ENCODE measurements at places on chromosomes 1 and 21. TPM values are rescaled to one million over a fixed set of nuclear protein-coding genes. Genes with fewer than 3 reads are reported as not detected.
A peak's percentile ranks its signal among the peaks of the same experiment; 100 is the strongest.

MX2 gene
- total RNA-seq, result 17.7 TPM

MFN2 gene
- 625 TPM for total RNA-seq

OR2W3 gene
- not detected for total RNA-seq

TAL1 gene
- total RNA-seq, result 2.3 TPM

CFHR5 gene
- not detected for total RNA-seq

GPR25 gene
- not detected for total RNA-seq

PPIAL4G gene
- total RNA-seq, result not detected

CD58 gene
- total RNA-seq, result 37.5 TPM

FCRL2 gene
- not detected for total RNA-seq

PGLYRP4 gene
- not detected for total RNA-seq

FAM151A gene
- 0.44 TPM for total RNA-seq

GRCh38 chr1:193806079-193807048 lies 620.0 kb upstream of the B3GALT2 start:
- no peaks in the 10 kb centered on the region for H3K27me3 ChIP-seq
- no peaks in the 10 kb centered on the region for H3K4me1 ChIP-seq
- H3K36me3 ChIP-seq, result no peaks in the 10 kb centered on the region
- no peak for DNase-seq

- H3K4me1 ChIP-seq, result no peaks in the 10 kb centered on the region
- H3K4me3 ChIP-seq, result no peak overlapping the region
- no peaks in the 10 kb centered on the region for H3K36me3 ChIP-seq
- no peaks in the 10 kb centered on the region for H3K27me3 ChIP-seq
- no peak overlapping the region for H3K27ac ChIP-seq
Observed at GRCh38 chr1:104932030-104932915, 1182.6 kb downstream of the AMY1C start.

DNA sequence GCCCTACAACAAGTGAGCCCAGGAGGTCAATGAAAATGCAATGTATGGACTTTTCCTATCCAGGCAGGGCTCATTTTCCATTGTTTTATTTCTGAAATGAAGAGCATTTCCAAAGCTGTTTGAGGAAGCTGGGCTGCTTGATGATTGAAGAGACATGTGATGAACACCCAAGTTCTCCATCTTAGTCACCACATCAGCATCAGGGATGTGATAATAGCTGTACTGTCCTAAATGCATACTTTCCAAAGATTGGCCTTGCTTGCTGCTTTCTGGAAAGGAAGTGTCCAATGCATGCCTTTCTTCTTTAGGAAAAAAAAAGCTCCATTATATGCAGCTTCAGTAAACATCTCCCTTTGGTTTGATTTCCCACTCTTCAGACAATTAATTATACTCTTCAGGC lies 425.9 kb upstream of the RUNX1 start:
- no peak overlapping the region for H3K4me3 ChIP-seq
- no peak for DNase-seq
- no peaks in the 10 kb centered on the region for H3K36me3 ChIP-seq
- no peaks in the 10 kb centered on the region for H3K4me1 ChIP-seq
- no peaks in the 10 kb centered on the region for H3K27me3 ChIP-seq
- H3K27ac ChIP-seq, result no peak overlapping the region

- H3K4me1 ChIP-seq, result no peaks in the 10 kb centered on the region
- H3K27ac ChIP-seq, result no peak overlapping the region
- H3K4me3 ChIP-seq, result no peak overlapping the region
- no peaks in the 10 kb centered on the region for H3K36me3 ChIP-seq
- H3K27me3 ChIP-seq, result no peaks in the 10 kb centered on the region
Observed at GRCh38 chr1:232751393-232752140, 53.6 kb upstream of the MAP10 start.

- H3K27ac ChIP-seq, result no peak overlapping the region
- H3K4me3 ChIP-seq, result no peak overlapping the region
- no peak for DNase-seq
- no peaks in the 10 kb centered on the region for H3K27me3 ChIP-seq
Observed at GRCh38 chr1:21779613-21780521, 3.1 kb downstream of the USP48 start.

GRCh38 chr1:160540859-160541233 lies 17.8 kb upstream of the SLAMF6 start:
- H3K4me1 ChIP-seq, result no peaks in the 10 kb centered on the region
- H3K27ac ChIP-seq, result no peak overlapping the region
- no peak for DNase-seq
- no peaks in the 10 kb centered on the region for H3K27me3 ChIP-seq

DNA sequence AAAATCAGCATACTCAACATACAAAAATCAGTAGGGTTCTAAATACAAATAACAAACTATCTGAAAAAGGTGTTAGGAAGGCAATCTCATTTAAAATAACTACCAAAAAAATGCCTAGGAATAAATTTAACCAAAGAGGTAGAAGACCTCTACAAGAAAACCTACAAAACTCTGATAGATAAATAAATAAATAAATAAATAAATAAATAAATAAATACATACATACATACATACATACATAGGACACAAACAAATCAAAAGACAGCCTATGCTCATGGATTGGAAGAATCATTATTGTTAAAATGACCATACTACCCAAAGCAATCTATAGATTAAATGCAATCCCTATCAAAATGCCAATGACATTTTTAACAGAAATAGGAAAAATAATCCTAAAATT lies 194.7 kb downstream of the BARHL2 start:
- no peaks in the 10 kb centered on the region for H3K36me3 ChIP-seq
- H3K4me3 ChIP-seq, result no peak overlapping the region
- no peak for DNase-seq
- H3K27me3 ChIP-seq, result no peaks in the 10 kb centered on the region

DNA sequence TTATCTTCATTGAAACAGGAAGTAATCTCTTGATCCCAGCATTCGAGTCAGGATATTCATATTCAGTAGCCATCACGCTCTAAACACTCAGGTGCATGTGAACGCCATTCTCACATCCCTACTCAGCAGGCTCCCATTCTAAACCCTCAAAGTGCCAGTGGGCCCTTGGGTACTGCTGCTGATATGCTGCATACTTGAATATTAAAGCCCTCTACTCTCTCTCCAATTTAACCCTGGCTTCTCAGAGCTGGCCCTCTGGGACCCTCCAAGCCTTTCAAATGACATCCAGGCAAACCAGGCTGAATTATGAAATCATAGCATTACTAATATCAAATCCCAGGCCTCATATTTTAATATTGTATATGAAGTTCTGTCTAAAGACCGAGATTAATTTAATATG lies 468.2 kb downstream of the NUF2 start:
- no peak overlapping the region for H3K27ac ChIP-seq
- H3K4me3 ChIP-seq, result no peak overlapping the region
- H3K36me3 ChIP-seq, result no peaks in the 10 kb centered on the region
- H3K4me1 ChIP-seq, result no peaks in the 10 kb centered on the region

DNA sequence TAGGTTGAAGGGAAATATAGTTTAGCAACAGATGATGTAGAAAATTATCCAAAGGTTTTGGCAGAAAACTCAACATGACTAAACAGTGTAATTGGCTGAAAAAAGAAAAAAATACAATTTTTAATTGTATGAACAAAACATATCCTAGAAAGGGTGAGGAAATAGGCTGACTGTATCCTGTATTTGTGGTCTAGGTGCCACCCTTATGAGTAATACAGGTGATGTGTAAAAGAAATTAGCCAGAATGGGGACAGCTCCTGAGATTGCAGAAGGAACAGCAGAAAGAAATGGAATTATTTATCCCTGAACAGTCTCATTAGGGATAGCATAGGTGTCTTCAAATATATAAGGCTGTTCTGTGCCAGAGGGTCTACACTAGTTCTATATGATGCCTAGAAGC lies 24.6 kb downstream of the DNASE2B start:
- no peak overlapping the region for H3K4me3 ChIP-seq
- no peak overlapping the region for H3K27ac ChIP-seq
- no peaks in the 10 kb centered on the region for H3K4me1 ChIP-seq
- DNase-seq, result no peak
- no peaks in the 10 kb centered on the region for H3K36me3 ChIP-seq

- H3K27me3 ChIP-seq, result no peaks in the 10 kb centered on the region
- no peaks in the 10 kb centered on the region for H3K36me3 ChIP-seq
- no peak for DNase-seq
- no peak overlapping the region for H3K27ac ChIP-seq
- no peaks in the 10 kb centered on the region for H3K4me1 ChIP-seq
Observed at GRCh38 chr1:81562934-81563333, 237.8 kb upstream of the ADGRL2 start.

DNA sequence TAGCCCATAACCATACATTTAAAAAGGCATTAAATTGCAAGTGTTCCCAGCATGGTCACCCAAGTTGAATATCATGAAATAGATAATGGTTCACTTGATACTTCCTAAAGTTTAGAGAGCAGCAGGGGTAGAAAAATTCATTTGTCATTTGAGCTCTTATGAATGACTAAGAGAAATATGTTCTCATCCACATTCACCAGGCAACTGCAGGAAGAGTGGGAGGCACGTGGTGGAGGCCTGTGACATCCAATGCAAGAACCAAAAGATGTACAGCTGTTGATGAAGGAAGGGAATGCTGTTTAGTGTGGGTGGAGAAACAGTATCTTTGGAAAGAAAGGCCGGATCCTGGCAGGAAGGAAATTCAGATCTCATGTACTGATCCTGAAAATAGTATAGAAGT lies 473.1 kb downstream of the ADGRL2 start:
- no peaks in the 10 kb centered on the region for H3K4me1 ChIP-seq
- no peaks in the 10 kb centered on the region for H3K27me3 ChIP-seq
- H3K4me3 ChIP-seq, result no peak overlapping the region
- H3K27ac ChIP-seq, result no peak overlapping the region

- H3K4me3 ChIP-seq, result no peak overlapping the region
- no peak overlapping the region for H3K27ac ChIP-seq
- no peaks in the 10 kb centered on the region for H3K4me1 ChIP-seq
- no peaks in the 10 kb centered on the region for H3K36me3 ChIP-seq
Observed at GRCh38 chr1:41620365-41621169, 136.1 kb upstream of the EDN2 start.

DNA sequence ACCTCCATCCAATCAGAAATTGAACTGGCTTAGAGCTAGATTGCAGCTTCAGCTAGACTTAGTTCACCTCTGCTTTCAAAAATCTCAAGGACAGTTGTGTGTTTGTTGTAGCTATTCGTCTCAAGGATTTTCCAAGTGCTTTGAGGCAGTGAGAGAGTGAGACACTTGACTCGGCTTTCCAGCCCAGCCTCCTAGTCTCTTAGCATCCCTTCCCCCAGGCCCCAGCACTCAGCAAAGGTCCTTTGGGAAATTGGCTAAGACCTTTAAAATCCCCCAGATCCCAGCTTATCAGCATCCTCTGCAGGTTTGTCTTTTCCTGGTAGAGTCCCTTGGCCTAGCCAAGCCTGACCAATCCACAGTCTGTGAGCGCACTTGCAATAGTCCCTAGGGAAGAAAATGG lies 47.9 kb upstream of the PROX1 start:
- no peak overlapping the region for H3K4me3 ChIP-seq
- no peak overlapping the region for H3K27ac ChIP-seq
- H3K4me1 ChIP-seq, result no peaks in the 10 kb centered on the region
- H3K27me3 ChIP-seq, result no peaks in the 10 kb centered on the region

GRCh38 chr1:61101536-61101935 lies 19.2 kb downstream of the NFIA start:
- no peaks in the 10 kb centered on the region for H3K36me3 ChIP-seq
- no peak for DNase-seq
- peaks cover 75% of the 10 kb centered on the region for H3K4me1 ChIP-seq
- H3K27ac ChIP-seq, result peak overlapping the region; percentile 24
- no peak overlapping the region for H3K4me3 ChIP-seq

GRCh38 chr1:46068525-46068924 lies 63.9 kb downstream of the PIK3R3 start:
- no peak overlapping the region for H3K4me3 ChIP-seq
- H3K4me1 ChIP-seq, result no peaks in the 10 kb centered on the region
- peaks cover 17% of the 10 kb centered on the region for H3K36me3 ChIP-seq
- no peak for DNase-seq
- no peak overlapping the region for H3K27ac ChIP-seq

DNA sequence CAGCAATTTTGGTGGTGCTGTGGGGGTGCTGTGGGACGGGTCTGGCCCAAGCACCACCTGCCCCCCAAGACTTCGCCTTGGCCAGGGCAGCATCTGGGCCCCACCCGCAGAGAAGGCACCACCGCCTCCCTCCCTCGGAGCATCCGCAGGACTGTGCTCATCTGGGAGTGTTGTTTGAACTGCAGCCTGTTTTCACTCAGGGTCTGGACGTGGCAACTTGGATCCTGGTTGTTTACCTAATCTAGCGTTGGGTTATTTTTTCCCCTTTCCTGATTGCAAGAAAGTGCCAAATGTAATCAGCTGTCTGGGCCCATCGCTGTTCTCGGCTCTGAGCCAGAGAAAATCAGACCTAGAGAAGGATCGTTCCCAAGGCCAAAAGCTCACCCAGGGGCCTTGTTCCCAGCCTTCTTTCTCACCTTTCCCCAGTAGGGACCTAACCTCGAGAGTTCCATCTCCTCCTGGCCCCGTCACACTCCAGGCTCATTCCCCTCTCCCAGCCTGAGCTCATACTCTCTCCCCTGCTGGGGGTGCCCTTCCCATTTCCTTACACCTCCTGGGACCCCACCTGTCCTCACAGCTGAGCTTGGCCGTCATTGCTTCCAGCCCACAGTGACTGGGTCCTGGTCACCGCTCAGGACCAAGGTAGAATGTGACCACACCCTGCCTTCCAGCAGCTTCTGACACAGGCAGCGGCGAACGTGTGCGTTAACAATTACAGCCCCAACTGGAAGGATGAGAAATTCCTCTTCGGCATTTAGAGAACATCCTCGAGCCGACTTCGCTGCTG lies 72.0 kb upstream of the FAM20B start:
- no peaks in the 10 kb centered on the region for H3K27me3 ChIP-seq
- no peaks in the 10 kb centered on the region for H3K36me3 ChIP-seq
- peaks cover 5% of the 10 kb centered on the region for H3K4me1 ChIP-seq
- H3K4me3 ChIP-seq, result no peak overlapping the region
- no peak for DNase-seq

- H3K4me1 ChIP-seq, result no peaks in the 10 kb centered on the region
- no peaks in the 10 kb centered on the region for H3K36me3 ChIP-seq
- H3K27ac ChIP-seq, result no peak overlapping the region
Observed at GRCh38 chr1:101293461-101294051, 56.7 kb downstream of the S1PR1 start.

DNA sequence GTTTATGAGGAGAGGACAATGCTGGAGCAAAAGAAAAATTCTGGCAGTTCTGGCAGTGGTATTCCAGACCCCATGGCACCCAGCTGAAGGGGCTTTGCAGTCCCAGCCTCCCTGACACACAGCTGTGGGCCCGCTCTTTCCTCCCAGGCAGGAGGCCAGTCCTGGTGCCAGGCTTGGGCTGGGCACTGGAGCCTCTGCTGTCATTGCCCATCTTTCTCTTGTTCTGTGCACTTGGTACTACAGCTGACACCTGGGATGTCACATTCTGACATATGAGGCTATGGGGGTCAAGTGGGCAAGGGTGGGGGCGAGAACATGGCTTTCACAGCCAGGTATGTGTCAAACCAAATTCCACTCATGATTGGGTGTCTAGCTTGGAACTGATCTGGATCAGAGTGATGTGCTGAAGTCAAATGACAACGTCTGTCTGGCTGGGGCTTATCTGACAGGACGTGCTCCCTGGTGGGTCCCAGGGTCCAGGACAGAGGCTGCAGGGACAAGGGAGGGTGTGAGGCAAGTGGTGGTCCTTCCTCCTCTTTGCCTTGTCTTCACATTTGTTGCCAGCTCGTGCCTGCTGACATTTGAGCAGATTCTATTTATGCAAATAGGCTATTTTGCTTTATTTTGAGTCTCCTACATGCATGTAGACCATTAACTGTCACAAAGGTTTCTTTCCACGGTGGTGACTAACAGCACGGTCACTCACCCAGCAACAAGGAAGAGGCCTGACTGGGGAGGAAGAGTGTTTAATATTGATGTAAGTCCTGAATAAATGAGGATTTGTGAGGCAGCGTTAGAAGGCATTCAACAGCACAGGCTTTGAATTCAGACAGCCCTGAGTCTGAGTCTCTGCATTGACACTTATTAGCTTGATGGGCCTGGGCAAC lies 336.3 kb downstream of the PBX1 start:
- H3K27ac ChIP-seq, result no peak overlapping the region
- no peak overlapping the region for H3K4me3 ChIP-seq
- no peaks in the 10 kb centered on the region for H3K27me3 ChIP-seq
- H3K36me3 ChIP-seq, result no peaks in the 10 kb centered on the region
- DNase-seq, result peak; percentile 37

All from heart left ventricle (tissue), 16 donors.